ENCODE measurements at places on chromosomes 3 and 15. TPM values are rescaled to one million over a fixed set of nuclear protein-coding genes. Genes with fewer than 3 reads are reported as not detected.
A peak's percentile ranks its signal among the peaks of the same experiment; 100 is the strongest.

DNA sequence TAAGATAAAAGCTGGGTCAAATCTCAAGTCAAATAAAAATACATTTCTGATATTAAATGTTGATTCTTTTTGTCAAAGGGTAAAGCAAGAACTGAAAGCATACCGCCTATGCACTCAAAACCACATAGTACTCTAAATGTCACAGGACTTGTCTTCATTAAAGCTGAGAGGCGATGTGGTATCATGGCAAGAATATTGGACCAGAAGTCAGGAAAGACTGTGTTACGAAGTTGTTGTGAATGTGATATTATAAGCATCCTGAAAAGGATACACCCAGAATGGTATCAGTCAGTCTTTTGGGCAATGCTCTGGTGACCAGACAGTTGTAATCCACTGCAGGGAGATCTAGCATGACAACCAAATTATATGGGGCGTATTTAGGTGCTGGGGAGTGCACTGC lies 33.8 kb downstream of the TIGIT start:
- H3K4me3 ChIP-seq: no peak overlapping the region
- H3K27me3 ChIP-seq: no peaks in the 10 kb centered on the region
- DNase-seq: no peak

DNA sequence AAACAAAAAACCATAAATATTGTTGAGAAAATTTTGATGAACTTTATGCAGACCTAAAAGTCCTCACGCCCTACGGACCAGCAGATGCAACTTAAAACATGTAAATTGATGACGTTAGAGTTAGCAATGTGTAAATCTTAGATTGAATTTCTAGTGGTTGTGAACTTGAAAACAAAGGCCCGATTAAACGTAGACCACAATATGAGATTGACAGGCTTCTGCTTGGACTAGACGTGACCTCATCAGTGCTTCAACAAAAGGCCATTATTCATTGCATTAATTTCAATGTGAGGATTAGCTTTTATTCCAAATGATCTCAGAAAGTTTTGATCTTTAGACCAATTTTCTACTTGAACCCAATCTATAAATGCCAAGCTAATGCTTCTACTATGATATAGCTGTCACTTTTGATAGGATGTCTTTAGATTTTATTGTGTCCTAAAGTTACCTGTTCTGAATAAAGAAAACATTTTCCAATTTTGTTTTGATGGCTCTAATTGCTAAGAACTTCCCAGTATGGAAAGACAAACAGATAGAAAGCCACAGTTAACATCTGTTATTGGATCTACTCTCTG lies 55.4 kb upstream of the SPPL2A start:
- no peaks in the 10 kb centered on the region for H3K4me1 ChIP-seq
- H3K36me3 ChIP-seq: no peaks in the 10 kb centered on the region
- DNase-seq: no peak
- no peaks in the 10 kb centered on the region for H3K27me3 ChIP-seq
- H3K4me3 ChIP-seq: no peak overlapping the region

GRCh38 chr3:15926871-15927270 lies 129.1 kb upstream of the ANKRD28 start:
- H3K27me3 ChIP-seq: no peaks in the 10 kb centered on the region
- no peak for DNase-seq
- H3K4me1 ChIP-seq: peaks cover under 1% of the 10 kb centered on the region
- no peaks in the 10 kb centered on the region for H3K36me3 ChIP-seq
- H3K27ac ChIP-seq: no peak overlapping the region
- no peak overlapping the region for H3K4me3 ChIP-seq

- H3K4me3 ChIP-seq: no peak overlapping the region
- no peaks in the 10 kb centered on the region for H3K36me3 ChIP-seq
- no peaks in the 10 kb centered on the region for H3K4me1 ChIP-seq
- no peaks in the 10 kb centered on the region for H3K27me3 ChIP-seq
Measured at GRCh38 chr15:86850939-86851338, 771.3 kb downstream of the AGBL1 start.

- no peak overlapping the region for H3K27ac ChIP-seq
- DNase-seq: no peak
- peaks cover 21% of the 10 kb centered on the region for H3K4me1 ChIP-seq
Measured at GRCh38 chr15:85443593-85444087, 63.2 kb downstream of the AKAP13 start.

MPI gene
- total RNA-seq: 49.9 TPM

SLC24A5 gene
- total RNA-seq: not detected

LTK gene
- 6.2 TPM for total RNA-seq

CCR3 gene
- total RNA-seq: 0.58 TPM

DNA sequence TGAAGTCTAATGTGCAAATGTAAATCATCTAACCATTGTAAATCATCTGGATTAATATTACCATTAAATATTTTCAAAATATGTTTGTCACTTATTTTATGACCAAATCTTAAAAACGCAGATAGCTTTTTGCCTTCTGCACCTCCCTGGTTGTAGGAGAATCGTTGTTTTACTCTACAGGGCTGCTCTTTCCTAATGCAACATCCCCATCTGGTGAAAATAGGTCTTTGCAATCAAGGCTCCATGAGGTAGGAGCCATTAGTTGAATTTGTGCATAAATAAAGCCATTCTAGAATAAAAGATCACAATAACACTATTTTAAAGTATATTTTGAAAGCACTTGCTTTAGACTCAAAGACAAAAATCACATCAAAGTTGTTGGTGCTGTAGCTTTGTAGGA lies 535.6 kb upstream of the AGTR1 start:
- no peak overlapping the region for H3K27ac ChIP-seq
- DNase-seq: no peak
- no peaks in the 10 kb centered on the region for H3K27me3 ChIP-seq
- no peaks in the 10 kb centered on the region for H3K4me1 ChIP-seq
- no peak overlapping the region for H3K4me3 ChIP-seq
- H3K36me3 ChIP-seq: no peaks in the 10 kb centered on the region

GRCh38 chr3:46897829-46898320 lies 20.4 kb downstream of the PTH1R start:
- no peaks in the 10 kb centered on the region for H3K36me3 ChIP-seq
- H3K4me1 ChIP-seq: peaks cover under 1% of the 10 kb centered on the region
- peaks cover 17% of the 10 kb centered on the region for H3K27me3 ChIP-seq
- no peak overlapping the region for H3K4me3 ChIP-seq
- DNase-seq: peak; percentile 66

B3GNT5 gene
- 7.4 TPM for total RNA-seq

DNA sequence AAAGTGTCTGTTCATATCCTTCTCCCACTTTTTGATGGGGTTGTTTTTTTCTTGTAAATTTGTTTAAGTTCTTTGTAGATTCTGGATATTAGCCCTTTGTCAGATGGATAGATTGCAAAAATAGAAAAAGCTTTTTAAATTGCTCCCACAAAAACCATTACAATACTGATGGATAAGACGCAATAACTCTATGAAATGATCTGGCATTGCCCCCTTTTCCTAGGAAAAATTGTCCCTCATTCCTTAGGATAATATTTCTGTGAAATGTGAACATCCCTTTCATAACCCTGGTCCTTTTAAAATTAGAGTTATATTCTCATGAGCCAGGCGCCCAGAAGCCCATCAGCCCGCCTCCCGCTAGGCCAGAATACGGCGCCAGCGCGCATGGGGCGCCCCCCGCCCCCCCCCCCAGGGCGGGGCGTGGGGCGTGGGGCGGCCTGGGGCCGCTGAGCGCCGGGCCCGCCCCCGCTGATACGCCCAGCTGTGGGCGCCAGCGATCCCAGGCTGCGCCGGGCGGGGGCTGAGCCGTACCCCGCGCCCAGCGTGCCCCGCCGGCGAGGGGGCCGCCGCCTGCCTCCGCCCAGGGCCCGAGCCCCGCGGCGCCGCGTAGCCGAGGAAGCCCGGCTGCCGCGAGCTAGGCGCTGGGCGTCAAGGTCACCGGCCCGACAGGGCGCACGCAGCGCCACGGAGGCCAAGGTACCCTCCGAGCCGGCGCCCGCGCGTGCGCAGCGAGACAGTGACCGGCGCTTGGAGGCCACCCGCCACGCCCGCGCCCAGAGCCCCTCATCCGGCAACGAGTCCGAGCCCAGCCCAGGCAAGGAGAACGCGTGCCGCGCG lies 11.1 kb upstream of the ROPN1B start:
- H3K27me3 ChIP-seq: peaks cover 16% of the 10 kb centered on the region
- H3K4me3 ChIP-seq: no peak overlapping the region
- H3K36me3 ChIP-seq: no peaks in the 10 kb centered on the region

TIPARP gene
- total RNA-seq: 27.1 TPM

GRCh38 chr3:28139967-28140634 lies 101.3 kb upstream of the CMC1 start:
- H3K27me3 ChIP-seq: no peaks in the 10 kb centered on the region
- no peak overlapping the region for H3K4me3 ChIP-seq
- peak overlapping the region; percentile 26 for H3K27ac ChIP-seq
- no peaks in the 10 kb centered on the region for H3K4me1 ChIP-seq
- no peaks in the 10 kb centered on the region for H3K36me3 ChIP-seq
- DNase-seq: no peak

GRCh38 chr3:77096966-77097890 lies 57.3 kb downstream of the ROBO2 start:
- no peaks in the 10 kb centered on the region for H3K36me3 ChIP-seq
- no peak overlapping the region for H3K4me3 ChIP-seq
- no peaks in the 10 kb centered on the region for H3K4me1 ChIP-seq

TGM4 gene
- total RNA-seq: not detected

NR1I2 gene
- 0.47 TPM for total RNA-seq

TTLL13 gene
- not detected for total RNA-seq

- no peaks in the 10 kb centered on the region for H3K4me1 ChIP-seq
- no peak for DNase-seq
- no peak overlapping the region for H3K4me3 ChIP-seq
- no peaks in the 10 kb centered on the region for H3K27me3 ChIP-seq
- H3K27ac ChIP-seq: no peak overlapping the region
- H3K36me3 ChIP-seq: no peaks in the 10 kb centered on the region
Measured at GRCh38 chr3:4147556-4148118, 155.5 kb upstream of the SETMAR start.

DNA sequence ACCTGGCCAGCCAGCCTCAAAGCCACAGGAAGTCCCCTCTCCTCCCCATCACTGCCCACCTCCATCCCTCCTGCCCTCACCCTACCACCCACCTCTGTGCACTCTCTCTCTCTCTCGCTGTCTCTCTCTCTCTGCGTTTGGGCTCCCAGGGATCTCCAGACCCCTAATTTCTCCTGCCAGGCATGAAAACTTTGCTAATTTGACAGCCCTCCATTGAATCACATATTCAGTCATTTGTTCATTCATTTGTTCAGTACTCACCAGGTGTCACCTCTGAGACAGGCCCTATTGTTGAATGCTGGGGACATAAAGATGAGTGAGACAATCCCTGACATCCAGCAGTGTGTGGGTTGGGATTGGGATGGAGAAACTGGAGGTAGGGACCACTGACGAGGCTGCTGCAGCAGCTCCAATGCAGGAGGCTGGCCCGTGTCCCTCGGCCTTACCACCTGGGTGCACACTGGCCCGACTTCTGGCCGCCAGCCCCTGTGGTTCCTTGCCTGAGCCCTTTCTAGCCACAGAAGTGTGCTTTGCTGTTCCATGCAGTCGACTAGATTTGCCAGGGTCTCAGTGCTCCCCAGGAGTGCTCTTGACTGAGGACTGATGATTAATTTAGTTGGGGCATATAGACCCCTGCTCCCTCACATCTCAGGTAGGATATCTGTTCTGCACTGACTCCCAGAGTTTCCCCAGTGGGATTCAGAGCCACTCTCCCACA lies 38.6 kb upstream of the TSEN2 start:
- no peaks in the 10 kb centered on the region for H3K36me3 ChIP-seq
- H3K4me1 ChIP-seq: no peaks in the 10 kb centered on the region
- no peak overlapping the region for H3K27ac ChIP-seq
- H3K27me3 ChIP-seq: peaks cover 3% of the 10 kb centered on the region

SLC27A2 gene
- 0.97 TPM for total RNA-seq

- H3K4me1 ChIP-seq: peaks cover 15% of the 10 kb centered on the region
- peak overlapping the region; percentile 34 for H3K4me3 ChIP-seq
- no peak overlapping the region for H3K27ac ChIP-seq
- H3K27me3 ChIP-seq: no peaks in the 10 kb centered on the region
- peaks cover 14% of the 10 kb centered on the region for H3K36me3 ChIP-seq
Measured at GRCh38 chr3:161081633-161082032, 23.5 kb downstream of the B3GALNT1 start.

Measured in spleen (tissue), 13 donors.